ENCODE measurements at places on chromosomes 16 and 17.

DNA sequence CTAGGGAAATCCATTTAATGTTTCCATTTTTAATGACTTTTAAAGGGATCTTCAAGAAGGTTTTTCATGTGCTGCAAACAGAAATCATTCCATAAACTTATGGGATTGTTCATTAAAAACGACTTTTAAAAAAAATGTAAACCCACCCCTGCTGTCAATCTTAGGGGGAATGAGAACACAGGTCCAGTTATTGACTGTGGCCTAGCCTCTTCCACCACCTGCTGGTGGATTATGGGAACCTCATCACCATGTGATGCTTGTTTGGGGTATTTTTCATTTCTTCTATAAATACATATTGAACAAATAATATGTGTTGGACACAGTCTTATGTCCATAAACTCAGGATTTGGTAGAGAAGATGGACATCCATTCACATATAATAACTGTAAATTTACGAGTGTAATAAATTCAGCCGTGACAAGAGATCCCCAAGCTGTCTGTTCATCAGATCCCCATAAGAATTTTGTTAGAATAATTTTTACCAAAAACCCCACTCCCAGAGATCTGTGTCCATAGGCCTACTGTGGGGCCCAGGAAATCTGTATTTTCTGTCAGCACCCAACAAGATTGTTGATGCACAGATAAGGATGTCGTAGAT is 42.0 kb upstream of the TMC5 start:
- DNase-seq = peak; percentile 63

GRCh38 chr16:85556456-85557082 is 56.6 kb upstream of the GSE1 start:
- no peak for DNase-seq

- DNase-seq = no peak
Observed at GRCh38 chr17:62824290-62825131, 16.4 kb upstream of the MARCHF10 start.

GRCh38 chr16:87874639-87875427 is 5.5 kb upstream of the SLC7A5 start:
- DNase-seq = no peak

DNA sequence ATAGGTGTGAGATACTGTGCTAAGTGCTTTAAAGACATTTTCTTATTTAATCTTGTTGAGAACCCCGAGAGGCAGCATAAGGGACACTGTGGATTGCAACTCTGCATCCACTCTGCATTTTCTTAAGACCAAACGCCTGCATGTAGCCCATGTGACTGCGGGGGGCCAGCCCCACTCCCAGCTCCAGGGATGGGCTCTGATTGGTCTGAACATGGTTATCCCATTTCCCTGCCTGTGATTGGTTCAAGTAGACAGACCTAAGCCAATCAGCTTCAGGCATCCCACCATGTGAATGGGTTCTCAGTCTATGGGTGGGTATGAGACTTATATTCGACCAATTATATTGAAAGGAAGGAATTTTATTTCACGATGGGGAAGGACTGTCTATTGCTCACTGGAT is 33.2 kb upstream of the USP7 start:
- no peak for DNase-seq

DNA sequence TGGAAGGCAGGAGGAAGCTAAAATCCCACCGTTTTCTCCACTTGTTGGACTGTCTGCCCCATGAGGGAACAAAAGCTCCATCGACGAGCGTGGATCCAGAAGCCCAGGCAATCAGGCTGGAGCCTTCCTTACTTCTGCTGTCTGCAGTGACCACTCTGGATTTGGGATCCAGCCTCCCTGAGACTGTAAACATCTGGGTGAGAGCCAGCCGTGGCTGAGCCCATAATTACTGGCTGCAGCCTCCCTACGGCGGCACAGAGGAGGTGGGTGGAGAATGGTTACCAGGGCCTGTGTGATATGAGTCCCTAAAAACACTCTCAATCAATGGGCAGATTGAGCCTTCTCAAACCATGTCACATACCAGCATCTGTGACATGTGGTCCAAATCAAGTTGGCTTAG is 158.2 kb downstream of the FOXL1 start:
- no peak for DNase-seq

- no peak for DNase-seq
Observed at GRCh38 chr17:82970067-82970466, 109.3 kb upstream of the METRNL start.

- no peak for DNase-seq
Observed at GRCh38 chr17:51500454-51500853, 240.1 kb downstream of the UTP18 start.

DNA sequence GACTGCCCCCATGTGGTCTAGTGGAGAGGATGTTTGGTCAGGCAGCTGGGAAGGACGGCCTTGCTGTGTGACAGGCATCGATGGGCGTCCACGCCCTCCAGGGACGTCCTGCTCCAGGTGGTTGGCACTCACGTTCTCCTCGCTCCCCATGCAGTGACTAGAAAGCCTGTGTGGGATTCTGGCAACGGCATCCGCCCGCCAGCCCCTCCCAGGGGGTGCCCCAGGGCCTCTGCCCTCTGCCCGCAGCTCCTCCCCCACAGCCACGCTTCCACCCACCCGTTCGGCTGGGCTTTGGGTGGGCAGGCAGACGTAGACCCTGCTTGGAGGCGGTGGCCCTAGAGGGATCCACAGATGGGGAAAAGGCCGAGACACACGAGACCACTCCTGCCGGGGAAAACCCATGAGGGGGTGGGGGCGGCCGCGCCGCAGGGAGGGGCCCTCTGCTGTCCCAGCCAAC is 4.7 kb upstream of the IL17C start:
- peak; percentile 37 for DNase-seq

DNA sequence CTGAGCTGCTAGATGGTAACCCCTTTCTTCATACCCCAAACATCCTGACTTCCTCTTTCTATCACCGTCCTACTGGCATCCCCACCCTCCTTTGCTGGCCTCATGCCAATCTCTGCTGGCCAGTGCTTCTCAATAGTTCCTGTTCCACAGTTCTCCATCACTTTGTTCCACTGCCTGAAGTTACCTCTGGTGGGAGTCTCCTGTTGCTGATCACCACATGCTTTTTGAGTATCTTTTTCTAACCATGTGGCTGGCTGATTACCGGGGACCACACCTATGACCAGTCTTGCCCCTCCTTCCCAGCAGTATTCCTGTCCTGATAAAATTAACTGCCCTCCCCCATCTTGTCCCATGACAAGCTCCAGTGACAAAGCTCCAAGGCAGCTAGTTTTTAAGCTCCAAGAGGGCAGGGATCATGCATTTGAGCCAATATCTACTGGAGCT is 380.4 kb upstream of the CCL2 start:
- no peak for DNase-seq

GRCh38 chr17:81601525-81602120 is 35.3 kb downstream of the NPLOC4 start:
- DNase-seq = peak; percentile 76

- DNase-seq = no peak
Observed at GRCh38 chr17:8038954-8039610, at the start of gene ALOX15B. TSS of gene ALOX15B (plus strand) at chr17:8039059. CDS start at chr17:8039156, 97 bp downstream.

GRCh38 chr17:79939755-79940458 is 95.8 kb downstream of the TBC1D16 start:
- peak; percentile 7 for DNase-seq

DNA sequence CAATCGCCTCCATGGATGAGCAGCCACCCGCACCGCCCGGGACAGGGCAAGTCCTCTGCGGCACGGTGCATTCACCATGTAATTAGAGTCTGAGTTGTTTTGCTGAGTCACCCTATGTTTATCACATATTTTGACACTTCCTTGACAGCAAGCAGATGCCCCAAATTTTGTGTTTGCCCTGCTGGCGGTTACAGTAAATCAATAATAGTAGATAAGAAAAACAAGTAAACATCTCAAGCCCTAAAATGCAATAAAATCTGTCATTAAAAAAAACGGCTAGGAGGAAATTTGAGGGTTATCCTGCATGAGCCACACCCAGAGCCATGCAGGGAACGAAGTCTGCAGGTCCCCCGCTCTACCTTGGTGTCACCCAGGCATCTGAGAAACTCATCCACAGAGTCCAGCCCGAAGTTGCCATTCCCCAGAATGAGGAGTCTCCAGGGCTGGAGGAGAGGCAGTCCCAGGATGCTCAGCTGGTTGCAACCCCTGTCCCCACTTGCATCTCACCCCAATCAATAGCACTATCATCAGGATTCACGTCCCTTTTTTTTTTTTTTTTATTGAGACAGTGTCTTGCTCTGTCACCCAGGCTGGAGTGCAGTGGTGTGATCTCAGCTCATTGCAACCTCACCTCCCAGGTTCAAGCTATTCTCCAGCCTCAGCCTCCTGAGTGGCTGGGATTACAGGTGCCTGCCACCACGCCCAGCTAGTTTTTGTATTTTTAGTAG is 16.5 kb upstream of the ST6GALNAC1 start:
- peak; percentile 32 for DNase-seq

DNA sequence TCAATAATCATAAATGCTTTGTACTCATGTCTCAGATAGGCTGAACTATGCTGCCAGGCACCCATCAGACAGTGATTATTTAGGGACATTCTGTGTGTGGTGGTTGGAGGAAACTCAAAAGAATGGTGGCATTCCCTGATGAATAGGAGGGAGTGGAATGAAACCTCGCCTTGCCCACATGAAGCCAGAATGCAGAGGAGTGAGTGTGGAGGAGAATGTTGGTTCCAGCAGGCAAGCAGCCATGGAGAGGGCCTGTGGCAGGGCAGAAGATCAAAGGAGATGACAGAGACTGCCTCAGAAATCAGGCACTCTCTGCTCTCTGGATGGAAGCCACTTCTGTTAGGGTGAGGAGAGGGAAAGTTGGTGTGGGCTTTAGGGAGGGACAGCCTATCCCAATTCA is 22.5 kb downstream of the KCTD19 start:
- DNase-seq = no peak

GRCh38 chr17:79830303-79830702 is 8.9 kb downstream of the CBX4 start:
- DNase-seq = no peak

DNA sequence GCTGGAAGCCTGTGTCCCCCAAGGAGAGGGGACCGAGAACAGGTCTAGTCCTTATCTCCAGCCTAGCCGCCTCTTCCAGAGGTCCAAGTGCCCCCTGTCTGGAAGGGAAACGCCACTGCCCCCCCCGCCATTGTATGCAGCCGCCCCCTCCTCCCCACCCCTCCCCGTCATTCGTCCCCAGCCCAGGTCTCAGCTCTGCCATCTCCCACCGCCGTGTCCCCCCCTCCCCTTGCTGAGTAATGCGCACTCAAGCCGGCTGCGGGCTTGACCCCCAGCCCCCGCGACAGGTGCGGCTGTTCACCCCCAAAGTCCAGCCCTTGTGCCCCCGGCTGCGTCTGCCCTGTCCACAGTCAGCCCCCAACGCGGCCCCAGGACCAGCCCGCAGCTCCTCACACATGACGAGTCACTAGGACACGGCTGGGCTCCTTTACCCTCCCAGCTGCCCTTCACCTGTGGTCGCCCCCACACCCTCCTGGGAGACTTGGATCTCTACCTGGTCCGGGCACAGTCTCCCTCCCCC is 622 bp downstream of the GPRC5B start:
- DNase-seq = no peak

GRCh38 chr16:75032655-75033054 is 33.8 kb downstream of the ZNRF1 start:
- no peak for DNase-seq

- peak; percentile 79 for DNase-seq
Observed at GRCh38 chr17:77734371-77735080, 224.0 kb upstream of the TNRC6C start.

DNA sequence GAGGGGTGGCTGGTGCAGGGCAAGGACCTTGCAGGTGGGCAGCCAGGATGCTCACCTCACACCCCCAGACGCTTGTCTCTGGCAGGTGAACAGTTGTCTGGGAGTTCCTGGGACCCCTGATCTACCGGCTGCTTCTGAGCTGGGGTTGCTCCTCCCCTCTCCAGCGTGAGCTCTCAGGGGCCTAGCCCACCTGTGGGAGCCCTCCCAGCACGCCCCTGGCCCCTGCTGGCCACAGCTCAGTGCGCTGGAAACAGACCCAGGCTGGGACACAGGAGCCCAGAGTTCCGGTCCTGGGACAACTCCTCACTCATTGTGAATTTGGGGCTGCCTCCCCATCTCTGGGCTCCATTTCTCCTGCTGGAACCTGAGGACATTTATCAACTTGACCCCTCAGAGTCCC is 30.3 kb downstream of the ARHGAP23 start:
- no peak for DNase-seq

- no peak for DNase-seq
Observed at GRCh38 chr17:12977008-12977751, 40.6 kb downstream of the ELAC2 start.

DNA sequence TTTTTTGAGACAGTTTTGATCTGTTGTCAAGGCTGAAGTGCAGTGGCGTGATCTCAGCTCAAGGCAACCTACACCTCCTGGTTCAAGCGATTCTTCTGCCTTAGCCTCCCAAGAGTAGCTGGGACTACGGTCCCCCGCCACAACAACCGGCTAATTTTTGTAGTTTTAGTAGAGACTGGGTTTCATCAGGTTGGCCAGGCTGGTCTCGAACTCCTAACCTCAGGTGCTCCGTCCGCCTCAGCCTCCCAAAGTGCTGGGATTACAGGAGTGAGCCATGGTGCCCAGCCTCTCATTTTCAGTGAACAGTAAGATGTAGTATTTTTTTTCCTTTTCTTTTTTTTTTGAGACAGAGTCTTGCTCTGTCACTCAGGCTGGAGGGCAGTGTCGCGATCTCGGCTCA is 7.8 kb downstream of the SUMO2 start:
- no peak for DNase-seq

DNA sequence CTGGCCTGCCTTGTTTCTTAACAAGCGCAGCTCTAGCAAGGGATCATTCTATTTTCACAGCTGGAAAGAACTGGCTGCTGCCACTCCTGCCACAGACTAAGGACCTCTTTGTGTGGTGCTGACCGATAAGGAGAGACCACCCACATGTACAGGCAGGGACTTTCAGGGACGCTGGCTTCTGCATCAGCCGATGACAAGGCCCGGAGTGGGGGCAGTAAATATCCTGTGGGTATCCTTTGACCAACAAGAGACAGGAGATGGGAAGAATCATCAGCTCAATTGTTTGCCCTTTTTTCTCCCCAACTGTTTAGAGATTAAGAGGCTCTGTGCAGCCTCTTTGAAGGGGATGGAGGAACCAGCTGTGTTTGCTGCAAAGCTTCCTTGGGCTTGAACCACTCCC is 9.2 kb upstream of the ITPRIPL2 start:
- DNase-seq = no peak

GRCh38 chr17:67503184-67503583 is 126.1 kb downstream of the PITPNC1 start:
- no peak for DNase-seq

Measured in retina (tissue), 1 donor.